ENCODE measurements at places on chromosomes 7 and 10.

- DNase-seq, result no peak
Observed at GRCh38 chr10:113987805-113988204, 55.9 kb upstream of the ADRB1 start.

GRCh38 chr7:106818736-106819135 is 46.3 kb upstream of the PIK3CG start:
- no peak for DNase-seq

DNA sequence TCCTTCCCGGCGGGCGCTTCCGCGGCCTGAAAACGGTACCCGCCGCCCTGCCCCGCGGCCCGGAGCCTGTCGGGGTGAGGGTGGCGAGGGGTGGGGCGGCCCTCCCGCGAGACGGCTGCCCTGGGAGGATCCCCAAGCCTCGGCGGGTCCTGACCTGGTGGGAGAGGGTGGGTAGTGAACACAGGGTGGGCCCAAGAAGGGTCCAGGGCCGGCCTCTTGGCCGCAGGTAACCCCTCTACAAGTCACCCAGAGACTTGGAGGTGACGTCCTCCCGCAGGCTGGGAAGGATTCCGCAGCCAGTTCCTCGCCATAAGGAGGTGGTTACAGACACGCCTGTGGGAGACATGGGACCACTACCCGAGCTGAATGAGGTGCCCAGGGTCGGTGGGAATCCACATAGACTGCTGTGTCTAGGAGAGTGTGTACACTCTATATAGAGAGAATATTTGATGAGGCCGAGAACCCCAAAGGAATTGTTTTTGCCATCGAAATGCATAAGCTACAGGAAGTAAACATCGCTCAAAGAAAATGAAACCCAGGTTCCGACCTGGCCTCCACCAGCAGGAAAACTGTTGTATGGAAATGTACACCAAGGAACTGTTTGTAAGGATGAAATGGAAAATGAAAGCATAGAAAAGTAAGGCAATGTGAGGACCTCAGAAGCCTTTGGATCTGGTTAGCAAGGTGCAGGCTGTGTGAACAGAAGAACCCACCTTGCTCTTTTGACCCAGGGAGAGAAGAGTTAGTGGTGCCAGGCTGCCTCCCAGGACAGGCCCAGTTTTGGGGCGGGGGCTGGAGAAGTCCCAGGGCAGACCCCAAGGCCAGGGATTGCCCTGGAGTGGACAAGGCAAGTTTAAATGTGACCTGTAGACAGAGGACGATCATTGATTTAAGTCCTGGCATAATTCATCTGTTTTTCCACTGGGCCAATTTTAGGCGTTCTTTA is 659 bp downstream of the OPTN start:
- DNase-seq, result peak; percentile 11

- DNase-seq, result peak; percentile 83
Observed at GRCh38 chr10:29735628-29736365, 101.0 kb upstream of the SVIL start.

DNA sequence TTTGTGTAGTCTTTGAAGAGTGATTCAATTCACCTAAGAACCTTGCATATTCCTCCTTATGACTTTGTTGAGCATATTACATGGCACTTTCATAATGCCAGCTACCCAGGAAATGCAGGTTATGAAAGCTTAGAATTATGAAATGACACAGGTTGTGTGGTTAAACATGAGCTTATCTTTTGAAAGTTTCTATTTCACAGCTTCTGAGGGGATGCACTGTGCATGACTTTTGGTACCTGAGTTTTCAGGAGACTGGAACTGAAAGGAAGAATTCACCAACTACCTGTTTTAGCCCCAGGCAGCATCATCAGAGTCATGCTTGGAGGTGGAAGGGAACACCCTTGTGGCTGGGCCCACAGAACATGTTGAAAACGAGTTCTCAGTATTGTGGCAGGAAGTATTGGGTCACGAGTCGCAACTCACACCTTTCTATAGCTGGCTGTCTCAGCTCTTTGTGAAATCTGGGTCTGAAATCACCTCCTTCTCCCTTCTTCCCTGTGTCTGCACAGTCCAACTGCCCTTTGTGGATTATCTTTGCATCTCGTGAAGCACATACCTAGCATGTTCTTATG is 228.2 kb downstream of the PTEN start:
- DNase-seq, result no peak

DNA sequence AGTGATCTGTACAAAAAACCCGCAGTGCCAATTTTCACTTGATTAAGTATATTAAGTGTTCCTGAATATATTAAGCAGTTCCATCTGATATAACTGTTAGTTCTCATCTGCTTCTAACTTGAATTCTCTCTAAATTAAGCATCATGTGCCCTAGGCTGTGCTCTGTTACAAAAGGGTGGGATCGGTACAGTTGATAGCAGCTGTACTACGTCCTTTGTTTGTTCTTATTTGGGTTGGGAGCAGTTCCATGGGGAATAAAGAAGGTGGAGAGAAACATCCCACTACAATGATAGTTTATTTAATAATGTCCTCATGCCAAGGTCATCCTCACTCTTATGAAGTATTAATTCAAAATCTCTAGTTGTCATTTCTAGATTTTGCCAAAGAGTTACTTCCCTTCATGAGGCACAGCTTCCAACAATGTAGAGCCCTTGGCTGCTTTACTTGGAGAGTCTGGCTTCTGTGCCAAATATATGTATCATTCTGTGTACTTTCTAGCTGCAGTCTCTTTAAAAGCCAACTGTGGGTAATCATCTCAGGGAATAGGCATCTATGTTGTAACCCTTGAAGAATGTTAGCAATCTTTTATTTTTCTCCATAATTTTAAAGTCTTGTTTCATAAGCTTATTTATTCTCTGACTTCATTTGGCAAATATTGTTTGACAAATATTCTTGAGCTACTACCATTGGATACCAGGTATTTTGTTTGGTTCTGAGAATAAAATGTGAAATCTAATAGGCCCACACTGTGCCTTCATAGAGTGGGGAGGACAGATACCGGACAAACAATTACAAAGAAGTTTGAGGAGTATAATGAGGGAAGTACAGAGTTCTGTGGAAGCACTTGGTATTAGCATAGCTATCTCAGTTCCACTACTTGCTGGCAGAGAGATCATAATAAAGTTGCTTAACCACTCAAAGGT is 22.4 kb upstream of the AHR start:
- DNase-seq, result peak; percentile 54

DNA sequence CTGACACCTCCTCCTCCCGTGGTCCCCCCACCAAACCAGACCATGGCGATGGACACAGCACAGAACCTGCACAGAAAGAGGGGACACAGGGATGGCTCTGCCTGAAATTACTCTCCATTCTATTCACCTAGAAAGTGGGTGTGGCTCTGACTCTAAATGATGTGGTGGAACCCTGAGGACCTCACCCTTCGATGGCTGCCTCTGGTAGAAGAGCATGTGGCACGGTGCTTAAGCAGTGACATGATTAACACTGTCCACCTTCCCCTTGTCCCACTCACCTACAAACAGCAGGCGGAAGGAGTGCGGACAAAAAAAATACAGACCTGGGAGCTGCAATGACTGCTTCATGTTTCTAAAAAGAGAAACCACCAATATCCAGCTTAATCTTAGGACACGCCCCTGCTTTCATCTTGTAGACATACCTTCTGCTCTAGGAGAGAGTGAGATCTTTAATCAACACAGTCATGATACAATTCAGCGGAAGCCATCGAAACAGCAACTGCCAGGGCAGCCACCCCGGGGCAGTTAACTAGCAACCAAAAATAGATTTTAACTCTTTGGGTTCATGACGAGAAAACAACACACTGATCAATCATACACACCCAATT is 11.4 kb downstream of the JCAD start:
- no peak for DNase-seq

- DNase-seq, result no peak
Observed at GRCh38 chr7:587767-588166, 68.1 kb upstream of the PDGFA start.

DNA sequence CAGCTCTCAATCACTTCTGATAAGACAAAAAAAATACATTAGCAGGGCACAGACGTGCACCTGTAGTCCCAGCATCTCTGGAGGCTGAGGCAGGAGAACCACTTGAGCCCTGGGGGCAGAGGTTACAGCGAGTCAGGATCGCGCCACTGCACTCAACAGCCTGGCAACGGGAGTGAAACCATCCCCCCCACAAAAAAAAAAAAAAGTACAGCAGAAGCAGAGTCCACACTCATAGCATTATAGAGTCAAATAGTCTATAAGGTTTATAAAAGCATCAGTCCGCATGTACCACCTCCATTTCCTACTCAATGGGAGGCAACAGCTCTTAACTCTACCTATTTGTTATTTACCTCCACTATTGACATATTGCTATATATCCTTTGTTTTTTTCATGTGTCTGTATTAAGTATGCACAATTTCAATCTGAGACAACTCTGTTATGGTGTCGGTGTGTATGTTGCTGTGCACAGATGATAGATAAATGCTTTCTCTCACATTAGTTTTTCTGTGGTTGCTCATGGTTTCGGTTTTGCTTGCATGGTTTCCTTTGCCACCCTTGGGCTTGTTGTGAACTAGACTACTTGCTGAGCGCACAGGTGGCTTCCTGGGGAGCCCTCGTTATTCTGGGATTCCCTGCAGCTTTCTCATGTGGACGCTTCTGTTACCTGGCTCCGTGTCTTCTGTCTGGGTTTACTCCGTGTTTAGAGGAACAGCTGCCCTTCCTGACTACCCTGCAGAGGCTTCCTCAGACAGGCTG is 40.4 kb downstream of the PROSER2 start:
- no peak for DNase-seq

GRCh38 chr10:32103721-32104120 is 47.5 kb upstream of the KIF5B start:
- no peak for DNase-seq

DNA sequence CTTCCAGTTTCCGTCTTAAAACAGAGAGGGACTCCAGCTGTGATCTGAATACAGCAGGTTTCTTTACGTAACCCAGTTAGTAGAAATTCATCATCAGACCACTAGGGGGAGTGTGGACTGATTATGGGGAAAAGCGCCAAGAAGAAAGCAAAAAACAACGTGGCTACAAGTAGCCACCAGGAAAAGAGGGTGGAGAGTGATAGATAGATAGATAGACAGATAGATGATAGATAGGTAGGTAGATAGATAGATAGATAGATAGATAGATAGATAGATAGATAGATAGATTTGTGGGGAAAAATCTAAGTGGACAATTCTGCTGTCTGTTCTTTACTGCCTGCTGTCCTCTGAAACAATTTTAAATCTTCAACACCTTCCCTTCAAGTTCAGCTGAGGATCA is 12.7 kb upstream of the AKR1B10 start:
- DNase-seq, result peak; percentile 31

GRCh38 chr10:103845972-103846371 is 9.4 kb downstream of the SH3PXD2A start:
- no peak for DNase-seq

DNA sequence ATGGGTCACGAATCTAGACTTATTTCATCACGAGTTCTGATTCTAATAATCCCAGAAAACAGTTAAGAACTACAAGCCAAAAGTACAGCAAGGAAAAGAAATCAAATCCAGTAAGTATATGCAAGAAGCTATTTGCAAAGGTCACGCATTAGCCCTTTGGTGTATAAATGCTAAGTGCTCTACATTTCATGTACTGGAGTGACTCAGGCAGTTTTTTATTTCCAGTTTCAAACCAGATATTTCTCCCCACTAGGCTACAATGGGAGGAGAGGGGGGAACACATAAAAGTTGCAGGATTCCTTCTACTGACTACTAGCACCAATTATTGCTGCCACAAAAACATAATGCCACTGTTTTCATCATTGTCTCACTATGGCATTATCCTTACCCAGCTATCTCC is 148.0 kb downstream of the NRCAM start:
- DNase-seq, result no peak

DNA sequence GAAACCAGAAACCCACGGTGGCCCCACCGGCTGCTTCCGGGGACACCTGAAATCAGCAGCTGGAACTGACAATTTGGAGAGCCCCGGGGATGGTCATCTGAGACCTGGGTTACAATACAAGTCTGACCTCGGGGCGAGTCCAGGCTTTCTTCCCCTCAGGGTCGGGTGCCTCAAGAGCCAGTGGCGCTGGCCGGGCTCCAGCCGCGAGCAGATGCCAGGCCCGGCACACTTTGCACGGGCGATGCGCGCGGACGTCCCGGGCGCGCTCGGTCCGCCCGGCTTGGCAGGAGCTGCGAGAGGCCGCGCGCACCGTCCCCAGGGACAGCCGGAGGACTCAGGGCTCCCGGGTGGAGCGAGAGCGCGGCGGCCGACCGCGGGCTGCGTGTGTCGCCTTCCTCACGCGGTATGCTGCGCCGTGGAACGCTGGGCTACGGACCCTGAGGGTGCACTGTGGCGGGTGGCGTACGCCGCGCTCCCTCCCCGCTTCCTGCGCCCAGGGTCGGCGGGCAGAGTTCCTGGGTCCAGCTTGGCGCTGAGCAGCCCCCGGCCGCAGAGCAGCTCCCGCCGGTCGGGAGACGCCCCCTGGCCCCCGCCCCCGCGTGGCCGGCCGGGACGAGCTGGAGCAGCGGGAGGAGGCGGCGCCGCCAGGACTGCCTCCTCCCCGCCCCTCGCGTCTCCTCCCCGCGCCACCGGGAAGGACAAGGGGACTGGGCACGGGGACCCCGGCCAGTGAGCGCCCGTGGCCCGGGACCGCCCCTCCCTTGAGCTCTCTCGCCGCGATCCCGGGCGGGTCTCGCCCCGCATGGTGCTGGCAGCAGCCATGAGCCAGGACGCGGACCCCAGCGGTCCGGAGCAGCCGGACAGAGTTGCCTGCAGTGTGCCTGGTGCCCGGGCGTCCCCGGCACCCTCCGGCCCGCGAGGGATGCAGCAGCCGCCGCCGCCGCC is at the start of gene RBM20:
Gene RBM20 (plus strand): TSS at position 684 of the 945 bp plus-strand sequence. CDS start 119 bp downstream, at position 803.
- DNase-seq, result no peak

- DNase-seq, result no peak
Observed at GRCh38 chr7:16270844-16271243, 150.5 kb downstream of the CRPPA start.

DNA sequence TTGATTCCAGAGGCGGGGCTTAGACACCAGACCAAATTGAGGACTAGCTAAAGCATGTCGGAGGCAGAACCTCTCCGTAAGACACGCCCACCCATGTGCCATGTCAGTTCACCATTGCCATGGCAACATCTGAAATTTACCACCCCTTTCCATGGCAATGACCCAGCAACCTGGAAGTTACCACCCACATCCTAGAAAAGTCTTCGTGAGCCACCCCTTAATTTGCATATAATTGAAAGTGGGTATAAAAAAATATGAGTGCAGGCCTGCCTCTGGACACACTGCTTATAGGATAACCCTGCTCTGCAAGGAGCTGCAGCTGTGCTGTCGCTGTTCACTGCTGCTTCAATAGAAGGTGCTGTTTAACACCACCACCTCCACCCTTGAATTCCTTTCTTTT is 28.0 kb downstream of the TMEM270 start:
- no peak for DNase-seq

DNA sequence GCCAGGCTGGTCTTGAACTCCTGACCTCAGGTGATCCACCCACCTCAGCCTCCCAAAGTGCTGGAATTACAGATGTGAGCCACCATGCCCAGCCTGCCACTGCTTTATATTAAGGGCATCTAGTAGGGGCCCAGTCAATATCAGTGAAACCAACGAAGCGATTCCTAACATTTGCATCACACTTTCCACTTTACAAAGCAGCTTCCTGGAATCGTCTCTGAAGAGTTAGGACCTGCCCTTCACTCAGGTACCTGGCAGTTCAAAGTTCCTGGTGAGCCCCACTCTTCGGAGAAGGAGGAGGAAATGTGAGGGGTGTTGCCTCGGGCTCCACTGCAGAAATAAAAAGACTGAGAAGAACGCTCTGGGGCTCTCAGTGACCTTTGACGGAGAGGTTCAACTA is 31.1 kb upstream of the EZH2 start:
- no peak for DNase-seq

- DNase-seq, result no peak
Observed at GRCh38 chr10:20215547-20216152, 399.4 kb downstream of the PLXDC2 start.
